GF-D8 (cell line): ENCODE measurements at places on chromosomes 7 and 10.

DNA sequence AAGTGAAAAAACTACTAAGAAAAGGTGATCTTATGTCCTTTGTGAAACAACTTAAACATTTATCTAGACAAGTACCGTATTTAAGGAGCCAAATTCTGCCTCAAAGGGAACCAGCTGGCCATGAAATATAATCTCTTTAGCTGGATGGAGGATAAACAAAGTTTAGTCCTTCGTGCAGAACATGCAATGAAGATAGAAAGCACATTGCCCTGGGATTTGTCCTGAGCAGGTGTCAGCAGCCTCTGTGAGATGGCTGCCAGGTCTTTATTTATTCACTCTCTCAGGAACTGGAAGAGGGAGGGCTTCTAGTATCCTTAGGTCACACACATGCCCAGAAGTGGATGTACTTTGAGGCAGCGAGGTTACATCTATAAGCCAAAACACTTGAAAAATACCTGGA lies 57.4 kb upstream of the CASD1 start:
- DNase-seq: no peak

- no peak for DNase-seq
These were observed 17.3 kb downstream of the ACTR1A start for GRCh38 chr10:102485093-102485784.

DNA sequence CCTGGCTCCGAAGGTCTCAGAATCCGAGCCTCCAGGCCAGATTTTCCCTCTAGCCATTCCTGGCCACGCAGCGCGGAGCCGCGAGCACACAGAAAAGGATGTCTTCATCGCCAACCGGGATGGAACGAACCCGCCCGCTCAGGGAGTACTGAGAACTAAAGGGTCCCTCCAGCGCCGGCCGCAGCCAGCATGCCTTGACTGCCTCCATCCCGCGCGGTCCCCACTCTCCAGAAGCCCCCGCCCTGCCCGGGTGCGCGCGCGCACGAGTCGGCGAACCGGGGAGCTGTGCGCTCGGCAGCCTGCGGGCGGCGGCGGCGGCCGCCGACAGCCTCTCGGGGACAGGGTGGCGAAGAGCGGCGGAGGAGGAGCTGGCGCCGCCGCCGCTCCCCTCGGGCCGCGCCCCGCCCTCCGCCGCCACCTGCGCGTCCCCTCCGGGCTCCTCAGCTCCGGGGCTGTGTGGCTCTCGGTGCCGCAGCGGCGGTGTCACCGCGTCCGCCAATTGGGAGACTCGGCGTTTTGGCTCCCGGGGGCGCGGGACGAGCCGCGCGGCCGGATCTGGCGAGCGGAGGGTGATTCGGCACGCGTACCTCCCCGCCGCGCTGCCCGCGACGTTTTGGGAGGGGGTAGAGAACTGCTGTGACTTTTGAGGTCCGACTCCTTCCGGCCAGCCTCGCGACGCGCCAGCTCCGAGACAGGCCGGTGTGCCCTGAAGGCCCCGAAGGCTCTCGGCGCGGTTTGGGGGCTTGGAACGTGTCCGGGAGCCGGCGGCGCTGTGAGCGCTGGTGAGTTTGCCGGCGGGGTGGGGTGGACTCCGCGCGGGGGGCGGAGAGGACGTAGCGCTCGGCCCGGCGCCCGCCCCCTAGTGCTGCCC lies 453 bp upstream of the GALNT17 start:
- no peak for DNase-seq

DNA sequence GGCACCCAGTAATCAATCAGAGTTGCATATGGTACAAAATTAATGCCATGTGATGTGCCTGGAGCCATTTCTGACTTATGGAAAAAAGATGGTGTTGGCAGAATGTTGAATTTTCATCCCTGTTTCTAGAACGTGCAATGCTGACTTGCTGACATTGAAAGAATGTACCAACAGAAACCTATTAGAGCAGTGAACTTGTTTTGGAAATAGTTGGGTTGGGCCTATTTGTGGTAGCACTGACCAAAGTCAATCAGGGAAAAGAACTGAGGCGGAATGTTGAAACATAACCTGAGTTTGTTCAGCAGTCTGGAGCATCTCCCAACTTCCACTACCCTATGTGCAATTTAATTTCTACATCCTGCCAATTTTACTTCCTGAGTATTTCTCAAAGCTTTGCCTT lies 11.7 kb upstream of the KIAA1217 start:
- DNase-seq: no peak

DNA sequence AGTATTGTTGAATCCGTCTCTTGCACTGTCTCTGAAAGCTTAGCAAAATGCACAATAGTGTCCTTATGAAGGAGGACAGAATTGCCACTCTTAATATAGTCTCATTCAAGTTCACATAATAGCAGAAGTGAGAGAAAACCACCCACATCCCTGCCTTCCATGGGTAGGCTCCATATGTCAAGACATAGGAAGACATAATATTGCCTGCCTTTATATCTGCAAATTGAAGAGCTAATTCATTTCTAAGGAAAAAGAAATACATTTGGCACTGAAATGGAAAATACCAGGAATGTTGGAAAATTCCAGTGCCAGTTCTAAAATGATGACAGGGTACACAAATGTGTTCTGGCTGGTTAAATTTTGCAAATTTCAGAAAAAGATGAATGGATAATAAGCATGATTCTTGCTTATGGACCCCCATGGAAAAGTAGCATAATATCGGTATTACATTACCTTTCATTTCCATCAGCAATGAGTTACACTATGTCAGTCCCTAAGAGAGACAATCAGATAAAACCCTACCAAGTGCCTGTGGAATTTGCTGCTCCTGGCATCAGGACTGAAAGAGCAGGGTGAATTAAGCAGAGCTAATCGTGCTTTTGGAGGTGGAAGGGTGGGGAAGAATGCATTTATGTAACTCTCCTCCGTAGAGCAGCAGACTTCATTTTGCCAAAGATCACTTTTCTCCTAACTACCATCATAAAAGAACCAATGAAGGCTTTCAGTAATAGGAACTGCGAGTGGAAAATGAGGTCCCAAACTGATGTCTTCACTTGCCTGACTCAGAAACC lies 312.6 kb downstream of the FGFR2 start:
- no peak for DNase-seq

- no peak for DNase-seq
These were observed 163.7 kb downstream of the DIP2C start for GRCh38 chr10:525565-526315.

DNA sequence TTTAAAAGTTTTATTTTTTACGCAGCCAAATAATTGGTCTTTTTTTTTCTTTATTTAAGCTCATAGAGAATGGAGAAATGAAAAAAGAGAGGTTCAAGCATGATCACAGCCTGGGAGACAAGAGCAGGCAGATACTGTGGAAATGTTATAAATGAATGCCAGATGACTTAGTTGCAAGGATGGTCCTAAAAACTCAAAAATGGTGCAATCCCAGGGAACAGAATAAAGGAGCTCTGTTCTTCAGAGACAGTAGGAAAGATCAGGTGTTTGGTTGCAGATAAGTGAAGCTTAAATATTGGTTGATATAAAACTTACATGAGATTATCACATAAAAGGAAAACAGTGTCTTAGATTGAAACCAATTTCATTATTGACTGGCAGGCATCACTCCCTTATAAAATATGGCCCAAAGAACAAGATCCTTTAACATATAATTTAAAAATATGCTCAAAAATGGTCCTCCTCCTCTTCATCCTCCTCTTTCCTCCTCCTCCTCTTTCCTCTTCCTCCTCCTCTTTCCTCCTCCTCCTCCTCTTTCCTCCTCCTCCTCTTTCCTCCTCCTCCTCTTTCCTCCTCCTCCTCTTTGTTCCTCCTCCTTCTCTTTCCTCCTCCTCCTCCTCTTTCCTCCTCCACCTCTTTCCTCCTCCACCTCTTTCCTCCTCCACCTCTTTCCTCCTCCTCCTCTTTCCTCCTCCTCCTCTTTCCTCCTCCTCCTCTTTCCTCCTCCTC lies 18.6 kb downstream of the GNAT3 start:
- no peak for DNase-seq

DNA sequence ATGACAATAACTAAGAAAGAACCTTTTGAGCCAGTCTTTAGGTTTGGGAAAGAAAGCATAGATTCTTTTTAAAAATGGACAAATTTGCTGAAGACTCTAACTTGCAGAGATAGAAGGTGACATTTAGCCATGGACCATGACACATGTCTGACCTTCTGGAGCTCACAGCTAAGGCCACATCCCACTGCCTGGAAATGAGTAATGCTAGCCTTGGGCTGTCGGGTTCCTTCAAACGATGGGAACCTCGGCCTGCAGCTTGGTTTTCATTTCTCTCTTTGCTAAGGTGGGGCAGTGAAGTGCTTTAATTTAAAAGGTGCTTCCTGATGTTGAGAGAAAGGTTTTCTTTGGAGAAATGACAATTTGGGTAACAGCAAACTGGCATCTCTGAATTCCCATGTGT lies 223.2 kb downstream of the FANK1 start:
- DNase-seq: no peak

DNA sequence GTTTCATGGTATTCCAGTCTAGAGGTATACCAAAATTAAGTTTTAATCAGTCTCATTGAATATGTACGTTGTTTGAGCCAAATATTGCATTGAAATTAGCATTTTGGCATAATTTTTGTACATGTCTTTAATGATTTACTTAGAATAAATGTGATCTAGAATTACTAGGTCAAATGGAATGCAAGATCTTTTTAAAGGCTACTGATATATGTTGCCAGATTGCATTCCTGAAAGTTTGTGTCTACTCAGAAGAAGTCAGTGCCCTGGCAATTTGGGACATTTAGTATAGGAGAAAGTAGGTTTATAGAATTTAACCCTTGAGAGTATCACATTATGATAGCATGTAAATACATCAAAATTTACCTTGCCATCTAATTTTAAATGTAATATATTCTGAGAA lies 32.4 kb downstream of the KMT2E start:
- no peak for DNase-seq

DNA sequence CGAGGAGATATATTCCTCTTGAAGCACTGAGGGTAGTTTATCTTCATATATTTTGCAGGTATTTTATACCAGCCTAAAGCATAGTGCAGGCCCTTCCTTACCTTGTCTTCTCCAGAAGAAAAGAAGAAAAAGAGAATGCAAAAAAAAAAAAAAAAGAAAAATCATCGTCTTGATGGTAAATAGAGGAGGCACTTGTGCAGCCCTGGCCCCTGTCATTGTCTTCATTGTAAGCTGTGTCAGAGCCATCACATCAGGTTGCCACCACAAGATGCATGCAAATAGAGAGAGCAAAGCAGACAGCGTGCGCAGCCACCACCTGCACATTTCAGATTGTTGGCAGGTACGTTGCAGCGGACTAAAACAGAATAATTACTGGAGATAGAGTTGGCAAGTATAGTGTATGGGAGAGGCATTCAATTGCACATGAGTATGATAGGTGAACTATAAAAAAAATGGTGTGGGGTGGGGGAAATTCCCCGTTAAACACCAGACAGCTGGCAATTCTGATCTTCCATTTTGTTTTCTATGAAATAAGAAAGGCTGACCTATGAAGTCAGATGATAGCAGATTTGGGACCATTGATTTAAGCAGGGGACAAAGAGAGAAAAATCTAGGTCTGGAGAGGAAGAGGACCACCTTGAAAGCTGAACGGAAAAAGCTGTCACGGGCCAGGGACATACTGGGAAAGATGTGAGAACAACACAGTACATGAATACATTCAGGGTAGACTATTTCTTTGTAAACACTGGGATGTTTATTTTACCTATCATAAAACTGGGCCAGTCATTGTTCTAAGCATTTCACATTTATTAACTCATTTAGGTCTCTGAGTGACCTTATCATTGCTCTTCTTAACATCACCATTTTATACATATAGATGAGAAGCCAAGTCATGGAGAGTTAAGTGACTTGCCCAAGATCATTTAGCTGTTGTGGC lies 306.3 kb upstream of the SP8 start:
- DNase-seq: no peak

DNA sequence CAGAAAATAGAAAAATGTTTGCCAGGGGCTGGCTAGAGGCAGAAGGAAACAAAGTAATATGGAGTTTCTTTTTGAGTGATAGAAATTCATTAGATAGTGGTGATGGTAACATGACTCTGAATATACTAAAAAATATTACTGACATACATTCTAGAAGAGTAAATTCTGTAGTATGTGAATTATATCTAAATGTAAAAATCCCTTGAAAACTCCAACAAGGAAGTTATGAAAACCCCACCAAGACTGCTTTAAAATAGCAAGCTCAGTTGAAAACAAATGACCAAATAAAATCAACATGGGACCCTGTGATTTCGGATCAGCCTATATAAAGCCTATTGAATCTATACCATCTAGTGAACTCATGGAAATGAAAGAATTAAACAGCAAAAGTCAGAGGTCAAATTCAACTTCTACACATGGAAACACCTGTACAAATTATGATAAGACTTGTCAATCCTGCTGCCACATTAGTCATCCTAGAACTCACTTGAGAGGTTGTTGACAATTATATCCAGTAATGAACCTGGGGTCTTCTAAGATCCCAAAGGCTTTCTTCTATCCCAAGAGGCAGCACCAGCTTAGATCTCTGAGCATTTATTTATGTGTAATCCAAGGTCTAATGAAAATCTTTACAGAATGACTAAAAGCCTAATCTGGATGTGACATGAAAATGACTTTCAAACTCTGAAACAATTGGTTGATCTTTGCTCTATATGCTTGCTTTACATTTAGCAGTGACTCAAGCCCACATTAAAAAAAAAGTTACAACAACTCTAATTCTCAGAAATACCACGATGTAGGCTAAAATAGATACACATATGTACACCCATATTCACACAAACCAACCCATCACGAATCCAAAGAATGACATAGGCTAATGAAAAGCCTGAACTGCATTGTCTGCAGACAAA lies 59.3 kb downstream of the OSBPL3 start:
- DNase-seq: no peak

DNA sequence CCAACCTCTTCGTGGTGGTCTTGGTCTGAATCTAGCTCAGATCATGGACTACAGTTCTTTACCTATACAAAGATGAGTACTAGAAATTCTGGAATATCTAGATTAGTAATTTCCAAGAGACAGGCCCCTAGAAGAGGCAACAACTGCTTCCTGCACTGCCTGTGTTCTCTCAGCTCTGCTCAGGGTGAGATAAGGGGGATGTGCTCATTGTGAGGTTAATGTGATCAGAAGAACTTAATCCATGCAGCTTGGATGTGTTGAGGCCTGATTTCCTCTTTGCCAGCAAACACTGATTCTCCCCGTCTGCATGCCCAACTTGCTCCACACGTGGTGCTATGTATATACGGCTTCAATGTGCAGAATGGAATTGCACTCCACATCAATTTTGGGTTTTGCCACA lies 268.0 kb downstream of the PHTF2 start:
- DNase-seq: no peak

GRCh38 chr10:127303105-127303504 lies 106.7 kb upstream of the INSYN2A start:
- no peak for DNase-seq

GRCh38 chr7:69748530-69748929 lies 150.3 kb downstream of the AUTS2 start:
- DNase-seq: no peak
